Activated gamma-delta T cell treated with Interleukin-2 at 50 U/mL for 16 hours (primary cell): ENCODE measurements at places on chromosomes 16 and 17.

DNA sequence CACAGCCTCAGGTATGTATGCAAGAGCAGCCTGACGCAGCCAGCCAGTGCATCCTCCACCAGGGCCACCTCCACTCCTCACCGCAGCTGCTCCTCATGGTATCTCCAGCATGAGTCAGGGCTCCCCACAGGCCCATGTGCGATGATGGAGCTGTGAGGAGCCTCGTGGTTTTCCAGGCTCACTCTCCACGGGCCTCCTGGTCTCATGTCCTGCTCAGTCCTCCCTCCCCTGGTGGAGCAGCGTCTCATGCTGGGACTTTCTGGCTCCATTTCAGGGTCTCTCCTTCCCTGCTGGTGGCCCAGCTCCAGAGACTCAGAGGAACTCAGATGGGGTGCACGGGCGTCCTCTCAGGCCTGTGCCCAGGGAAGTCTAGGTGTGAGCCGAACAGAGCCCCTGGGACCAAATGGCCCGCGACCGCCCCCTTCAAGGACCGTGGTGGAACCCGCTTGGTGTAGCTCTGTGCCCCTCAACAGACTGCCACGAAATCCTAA lies 70.4 kb downstream of the METRNL start:
- DNase-seq, result no peak

DNA sequence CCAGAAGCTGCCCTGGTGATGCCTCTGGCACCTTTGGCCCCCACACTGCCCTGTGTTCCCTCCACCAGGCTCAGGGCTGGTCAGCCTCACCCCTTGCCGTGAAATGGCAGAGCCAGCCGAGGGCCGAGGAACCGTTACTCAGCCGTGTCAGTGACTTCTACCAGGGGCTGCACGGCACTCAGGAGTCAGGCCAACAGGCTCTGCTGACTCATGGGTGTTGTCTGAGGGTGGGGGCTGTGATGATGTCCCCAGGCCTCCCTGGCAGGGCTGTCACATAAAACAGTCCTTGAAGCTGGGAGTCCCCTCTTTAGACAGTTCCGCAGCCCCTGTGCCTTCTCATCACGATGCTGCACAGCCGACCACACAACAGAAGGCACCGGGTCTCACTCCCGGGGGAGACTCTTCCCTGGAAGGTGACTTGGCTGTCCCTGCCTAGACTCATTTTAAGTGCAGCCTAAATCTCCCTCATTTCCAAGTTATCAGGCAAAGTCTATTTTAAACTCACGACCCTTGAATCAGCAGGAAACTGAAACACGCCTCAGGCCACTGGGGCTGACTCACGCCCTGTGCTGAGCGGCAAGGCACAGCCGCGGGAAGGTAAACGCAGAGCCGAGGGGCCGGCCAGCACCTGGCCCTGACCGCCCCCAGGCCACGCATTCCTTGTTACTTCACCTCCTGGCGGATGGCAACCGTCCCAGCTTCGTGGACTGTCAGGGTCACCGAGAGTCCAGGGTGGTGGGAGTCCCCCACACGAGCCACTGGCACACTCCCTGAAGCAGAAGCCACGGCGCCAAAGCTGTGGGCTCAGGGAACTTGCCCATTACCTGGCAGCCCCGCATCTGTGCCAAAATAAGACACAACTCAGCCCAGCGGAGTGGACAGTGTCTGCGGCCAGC lies 102.6 kb downstream of the ZNF778 start:
- peak; percentile 41 for DNase-seq

GRCh38 chr17:42548993-42549755 lies 3.5 kb upstream of the HSD17B1 start:
- DNase-seq, result no peak

GRCh38 chr16:89137666-89138512 lies 33.7 kb upstream of the CDH15 start:
- no peak for DNase-seq

GRCh38 chr16:17491140-17491662 lies 20.4 kb upstream of the XYLT1 start:
- no peak for DNase-seq

DNA sequence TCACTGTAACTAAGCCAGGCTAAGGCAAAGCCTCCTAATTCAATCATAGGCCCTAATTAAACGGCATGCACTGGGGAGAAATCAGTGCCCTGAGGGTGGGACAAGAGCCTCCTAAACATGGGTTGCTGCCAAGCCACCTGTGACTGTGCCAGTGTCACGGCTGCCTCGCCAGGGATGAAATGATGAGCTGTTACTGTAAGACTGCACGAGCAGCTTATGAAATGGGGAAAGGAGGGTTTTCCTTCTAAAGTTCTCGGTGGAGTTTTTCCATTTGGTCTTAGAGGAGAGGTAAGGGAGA lies 12.7 kb downstream of the TMEM11 start:
- DNase-seq, result no peak

DNA sequence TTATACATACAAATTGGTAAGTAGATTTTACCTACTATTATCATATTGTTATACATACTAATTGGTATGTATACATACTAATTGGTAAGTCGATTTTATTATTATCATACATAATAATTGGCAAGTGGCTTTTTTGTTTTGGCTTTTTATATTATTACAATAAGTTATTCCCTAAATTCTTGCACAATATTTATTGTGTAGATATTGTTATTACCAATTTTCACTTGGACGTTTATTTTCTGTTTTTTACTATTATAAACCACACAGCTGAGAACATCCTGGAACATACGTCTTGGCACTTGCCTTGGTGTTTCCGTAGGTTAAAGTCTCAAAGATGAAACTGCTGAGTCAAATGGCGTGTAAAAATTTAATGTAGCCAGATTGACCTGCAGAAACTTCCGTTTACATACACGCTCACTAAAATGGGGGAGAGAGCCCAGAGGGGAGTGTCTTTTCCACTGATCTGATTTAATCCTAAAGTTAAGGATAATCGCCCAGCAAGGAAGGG lies 18.9 kb downstream of the GNGT2 start:
- DNase-seq, result no peak

GRCh38 chr17:63486317-63487013 lies 9.6 kb downstream of the ACE start:
- no peak for DNase-seq

DNA sequence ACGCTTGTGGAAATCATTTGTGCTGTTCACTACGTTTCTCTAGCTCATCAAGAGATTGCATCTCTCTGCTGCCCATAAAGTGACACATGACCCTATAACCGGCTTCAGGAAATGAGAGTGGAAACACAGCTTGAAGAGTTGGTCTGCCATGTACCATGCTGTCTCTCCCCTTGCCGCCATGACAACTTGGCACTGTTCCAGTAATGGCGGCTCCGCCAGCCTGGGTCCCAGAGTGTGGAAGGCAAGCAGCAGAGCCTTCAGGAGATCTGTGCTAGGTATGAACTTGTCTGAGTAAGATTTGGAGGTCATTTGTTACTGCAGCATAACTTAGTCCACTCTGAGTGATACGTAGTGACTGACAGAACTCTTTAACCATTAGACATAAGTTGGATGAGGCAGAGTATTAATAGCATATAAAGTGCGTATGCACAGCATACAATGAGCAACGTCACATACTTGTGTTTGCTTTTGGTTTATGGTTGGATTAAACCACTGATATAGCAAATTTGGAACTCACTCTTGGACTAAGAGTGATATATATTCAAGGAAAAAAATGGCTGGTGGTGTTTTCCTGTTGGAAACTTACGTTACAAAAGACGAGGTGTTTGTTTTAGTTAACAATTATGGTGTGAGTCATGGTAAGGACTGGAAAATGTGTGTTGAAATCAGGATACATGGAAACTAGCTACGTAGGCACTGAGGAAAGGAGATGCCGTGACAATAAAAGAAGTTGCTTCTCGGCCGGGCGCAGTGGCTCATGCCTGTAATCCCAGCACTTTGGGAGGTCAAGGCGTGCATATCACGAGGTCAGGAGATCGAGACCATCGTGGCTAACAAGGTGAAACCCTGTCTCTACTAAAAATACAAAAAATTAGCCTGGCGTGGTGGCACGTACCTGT lies 24.4 kb upstream of the PMP22 start:
- DNase-seq, result no peak

DNA sequence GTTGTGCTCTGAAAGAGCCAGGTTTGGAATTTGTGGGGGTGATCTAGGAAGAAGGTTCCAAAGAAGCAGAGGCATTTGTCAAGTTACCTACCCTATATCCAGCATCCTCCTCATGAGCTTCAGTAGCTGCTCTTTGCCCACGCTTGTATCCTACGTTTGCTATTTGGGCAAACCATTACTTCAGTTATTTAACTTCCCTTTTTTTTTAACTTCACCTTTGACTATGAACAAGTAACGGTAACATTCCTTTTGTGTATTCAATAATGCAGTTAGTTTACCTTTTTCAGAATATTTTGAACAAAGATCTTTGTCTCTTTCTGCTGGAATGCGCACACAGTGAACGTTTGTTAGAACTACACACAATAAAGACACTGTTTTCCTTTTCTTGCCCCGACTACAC lies 41.5 kb downstream of the CYB5B start:
- no peak for DNase-seq

DNA sequence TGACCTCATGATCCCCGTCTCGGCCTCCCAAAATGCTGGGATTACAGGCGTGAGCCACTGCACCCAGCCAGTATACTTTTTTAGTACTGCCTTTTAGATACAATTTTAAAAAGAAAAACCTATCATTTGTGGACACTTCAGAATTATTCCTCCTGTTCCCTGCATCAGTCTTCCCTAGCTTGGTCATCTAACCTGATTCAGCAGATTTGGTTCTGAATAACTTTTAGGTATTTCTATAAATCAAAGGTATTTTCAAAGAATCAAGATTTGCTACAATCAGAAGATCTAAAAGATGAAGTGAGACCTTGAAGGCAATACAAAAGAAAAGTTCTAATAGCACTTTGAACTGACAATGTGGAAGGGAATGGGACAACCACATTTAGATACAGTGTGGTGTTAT lies 30.0 kb downstream of the MBTD1 start:
- DNase-seq, result no peak

DNA sequence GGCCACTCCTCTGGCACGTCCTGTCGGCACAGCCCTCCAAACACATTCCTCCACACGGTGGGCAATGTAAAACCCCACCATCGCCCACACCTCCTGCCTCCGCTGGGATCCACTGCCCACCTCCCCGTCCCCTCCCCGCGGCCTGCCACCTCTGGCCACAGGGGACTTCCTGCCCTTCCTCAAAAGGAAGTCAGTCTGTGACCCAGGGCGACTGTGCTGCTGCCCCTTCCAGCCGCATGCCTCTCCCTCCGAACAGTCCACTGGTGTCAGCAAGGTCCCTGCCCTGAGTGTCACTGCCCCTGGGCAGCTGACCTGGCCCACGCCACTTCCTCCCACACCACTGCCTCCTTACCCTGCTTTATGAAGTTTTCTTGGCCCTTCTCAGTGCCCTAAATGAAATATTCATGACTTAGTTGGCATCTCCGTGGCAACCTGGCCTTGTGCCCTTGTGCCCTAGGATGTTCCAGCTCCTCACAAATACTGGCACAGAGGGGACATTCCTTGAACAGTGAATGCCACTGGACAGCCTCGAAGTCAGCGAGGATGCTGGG lies 2.0 kb downstream of the PLD6 start:
- peak; percentile 18 for DNase-seq

- DNase-seq, result no peak
Measured at GRCh38 chr16:88195269-88195705, 187.5 kb upstream of the ZNF469 start.

DNA sequence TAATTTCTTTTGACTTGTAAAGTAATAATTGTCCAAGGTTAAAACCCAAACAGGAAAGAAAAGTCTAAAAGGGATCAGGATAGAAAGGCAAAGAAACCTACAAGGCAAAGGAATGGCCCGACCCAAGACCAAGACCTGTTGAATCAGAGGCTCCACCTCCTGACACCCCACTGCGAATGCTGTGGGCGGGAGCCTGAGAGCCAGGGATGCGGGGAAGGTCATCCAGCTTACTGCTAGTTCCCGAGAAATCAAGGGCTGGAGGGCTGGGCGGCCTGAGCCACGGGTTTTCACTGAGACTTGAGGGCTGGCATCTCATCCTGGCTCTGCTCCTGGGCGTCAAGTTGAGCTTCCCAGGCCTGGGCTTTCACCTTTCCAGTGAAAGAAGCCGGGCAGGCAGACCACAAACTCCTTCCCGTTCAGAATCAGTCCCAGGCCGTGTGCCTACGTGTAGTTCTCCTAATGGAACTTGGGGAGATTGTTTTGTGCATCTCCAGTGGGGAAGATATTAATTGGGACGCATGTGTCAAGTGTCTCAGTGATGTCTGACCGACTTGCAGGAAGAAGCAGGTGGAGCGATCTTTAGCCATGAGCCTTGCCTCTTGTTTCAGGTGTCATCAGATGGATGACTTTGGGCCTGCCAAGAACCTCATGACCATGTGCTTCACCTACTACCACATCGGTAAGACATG lies 36.9 kb downstream of the CIBAR2 start:
- no peak for DNase-seq

DNA sequence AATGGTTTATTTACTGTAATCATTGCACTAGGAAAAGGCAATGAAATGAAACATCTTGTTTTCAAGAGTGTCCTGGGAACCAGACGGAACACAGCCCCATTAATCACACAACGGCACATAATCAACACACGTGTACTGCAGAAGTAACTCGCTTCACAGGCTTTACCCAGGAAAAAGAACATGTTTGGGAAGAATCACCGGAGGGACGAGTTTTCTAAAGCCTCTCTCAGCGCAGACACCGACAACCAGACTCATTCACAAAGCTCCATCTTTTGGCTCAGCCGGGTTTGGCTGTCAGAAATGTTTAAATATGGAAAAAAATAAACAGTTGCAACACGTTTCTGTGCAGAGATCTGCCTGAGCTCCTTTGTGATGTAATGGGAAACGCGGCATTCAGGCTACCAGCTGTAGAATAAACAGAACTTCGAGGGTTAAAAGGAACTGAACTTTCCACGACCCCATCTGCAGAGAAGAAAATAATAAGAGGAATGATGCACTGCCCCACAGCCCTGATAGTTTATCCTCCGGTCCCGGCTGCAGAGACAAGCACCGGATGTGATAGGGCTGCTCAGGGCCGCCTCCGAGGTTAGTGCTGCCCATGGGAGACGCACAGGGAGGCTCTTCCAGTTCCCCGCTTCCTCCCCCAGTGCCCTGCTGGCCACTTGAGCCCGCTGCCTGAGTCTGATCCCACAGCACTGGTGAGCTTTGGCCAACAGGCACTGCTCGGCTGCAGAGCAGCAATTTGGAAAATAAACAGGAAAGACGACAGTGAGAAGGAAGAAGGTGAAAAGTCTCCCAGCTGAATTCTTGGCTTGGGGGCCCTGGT lies 119.8 kb downstream of the HIC1 start:
- no peak for DNase-seq

- DNase-seq, result no peak
Measured at GRCh38 chr16:55498101-55498500, 10.8 kb upstream of the LPCAT2 start.

GRCh38 chr16:30459456-30459855 lies 13.1 kb upstream of the ITGAL start:
- no peak for DNase-seq

GRCh38 chr17:57463103-57463885 lies 207.0 kb downstream of the MSI2 start:
- no peak for DNase-seq
